Natural killer cell (primary cell): ENCODE measurements at places on chromosomes 2 and 18.

GRCh38 chr2:31032475-31032874 is 105.8 kb downstream of the GALNT14 start:
- DNase-seq: no peak

GRCh38 chr2:20164061-20164733 is 60.7 kb downstream of the SDC1 start:
- DNase-seq: no peak

GRCh38 chr2:3597567-3597966 is 2.7 kb downstream of the COLEC11 start:
- DNase-seq: no peak

DNA sequence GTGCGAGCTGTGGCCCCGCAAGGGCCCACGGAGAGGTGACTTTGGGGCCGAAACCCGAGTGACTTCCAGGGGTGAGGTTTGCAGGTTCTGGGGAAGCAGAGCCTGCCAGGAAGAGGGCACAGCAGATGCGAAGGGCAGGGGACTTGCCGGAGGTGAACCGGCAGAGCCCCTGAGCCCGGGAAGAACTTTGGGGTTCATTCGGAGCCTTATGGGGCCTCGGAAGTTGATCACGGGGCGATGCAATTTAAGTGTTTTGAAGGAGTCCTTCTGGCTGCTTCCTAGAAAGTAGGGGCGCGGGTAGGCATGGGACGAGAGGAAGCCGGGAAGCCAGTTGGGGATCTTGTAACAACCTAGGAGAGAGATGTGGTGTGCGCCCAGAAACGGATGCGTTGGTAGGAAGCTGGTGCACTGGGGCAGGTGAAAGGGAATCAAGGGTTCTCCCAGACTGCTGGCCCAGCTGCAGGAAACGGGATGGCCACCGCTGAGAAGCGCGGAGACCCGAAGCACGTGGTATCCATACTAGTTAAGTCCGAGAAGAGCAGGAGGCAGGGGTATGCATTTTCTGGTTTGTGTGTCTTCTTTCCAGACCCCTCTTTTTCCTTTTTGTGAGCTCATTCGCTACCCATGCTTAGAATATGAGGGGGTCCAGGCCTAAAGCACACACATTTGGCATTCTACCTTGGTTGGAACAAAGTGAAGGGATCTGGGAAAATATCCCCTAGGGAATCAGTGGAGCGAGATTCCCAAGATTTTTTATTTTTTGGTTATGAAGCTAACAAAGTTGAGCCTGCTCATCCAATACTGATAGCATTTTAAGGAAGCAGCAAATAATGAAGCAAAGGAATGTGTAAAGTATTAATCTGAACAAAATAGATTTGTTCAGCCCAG is 758 bp downstream of the SCLY start:
- peak; percentile 58 for DNase-seq

DNA sequence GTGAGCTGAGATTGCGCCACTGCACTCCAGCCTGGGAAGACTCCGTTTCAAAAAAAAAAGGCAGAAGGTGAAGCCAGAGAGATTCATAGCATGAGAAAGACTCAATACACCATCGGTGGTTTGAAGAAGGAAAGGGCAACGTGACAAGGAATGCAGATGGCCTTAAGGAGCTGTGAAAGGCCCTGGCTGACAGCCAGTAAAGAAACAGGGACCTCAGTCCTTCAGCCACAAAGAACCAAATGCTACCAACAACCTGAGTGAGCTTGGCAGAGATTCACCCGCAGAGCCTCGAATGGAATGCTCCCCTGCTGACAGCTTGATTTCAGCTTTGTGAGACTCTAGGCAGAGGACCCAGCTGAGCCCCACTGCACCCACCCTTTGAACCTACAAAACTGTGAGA is 154.9 kb upstream of the NDUFV2 start:
- no peak for DNase-seq
